IPS DF 6.9 (cell line): ENCODE measurements at places on chromosomes 1 and 21.

DNA sequence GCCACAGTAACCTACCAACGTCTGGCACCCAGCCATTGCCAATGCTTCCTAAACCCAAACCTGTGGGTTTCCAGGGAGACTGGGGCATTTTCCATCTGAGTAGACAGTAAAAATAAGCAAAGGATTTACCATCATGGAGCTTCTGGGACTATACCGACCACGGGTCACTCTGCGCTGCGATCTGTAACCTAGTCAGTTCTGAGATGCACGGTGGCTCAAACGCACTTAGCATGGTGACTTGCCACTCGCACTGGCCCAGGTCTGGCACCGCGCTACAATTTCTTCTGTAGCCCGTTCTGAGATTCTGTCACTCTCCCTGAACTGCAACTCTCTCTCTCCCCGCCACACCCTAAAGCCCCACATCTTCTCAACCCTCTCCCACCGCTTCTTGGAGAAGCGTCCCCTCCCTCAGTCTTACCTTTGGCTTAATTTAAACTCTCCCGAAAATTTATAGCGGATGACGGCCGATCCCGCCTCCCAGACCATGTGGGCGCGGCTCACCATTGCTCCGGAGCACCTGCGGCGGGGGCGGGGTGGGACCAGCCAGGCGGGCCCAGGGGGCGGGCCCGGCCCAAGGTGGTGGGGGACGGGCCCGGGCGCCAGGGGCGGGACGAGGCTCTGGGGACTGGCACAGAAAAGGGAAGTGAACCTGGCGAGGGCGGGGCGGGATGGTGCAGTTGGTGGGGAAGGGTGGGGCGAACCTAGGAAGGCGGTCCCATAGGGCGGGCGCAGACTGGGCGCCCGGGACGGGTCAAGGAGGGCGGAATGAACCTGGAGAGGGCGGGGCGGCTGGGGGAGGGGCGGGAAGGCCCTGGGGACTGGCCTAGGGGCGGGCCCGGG lies 493 bp upstream of the MAP3K21 start:
- DNase-seq, result peak; percentile 86

- DNase-seq, result no peak
Measured at GRCh38 chr21:34126269-34126668, 52.9 kb downstream of the MRPS6 start.

DNA sequence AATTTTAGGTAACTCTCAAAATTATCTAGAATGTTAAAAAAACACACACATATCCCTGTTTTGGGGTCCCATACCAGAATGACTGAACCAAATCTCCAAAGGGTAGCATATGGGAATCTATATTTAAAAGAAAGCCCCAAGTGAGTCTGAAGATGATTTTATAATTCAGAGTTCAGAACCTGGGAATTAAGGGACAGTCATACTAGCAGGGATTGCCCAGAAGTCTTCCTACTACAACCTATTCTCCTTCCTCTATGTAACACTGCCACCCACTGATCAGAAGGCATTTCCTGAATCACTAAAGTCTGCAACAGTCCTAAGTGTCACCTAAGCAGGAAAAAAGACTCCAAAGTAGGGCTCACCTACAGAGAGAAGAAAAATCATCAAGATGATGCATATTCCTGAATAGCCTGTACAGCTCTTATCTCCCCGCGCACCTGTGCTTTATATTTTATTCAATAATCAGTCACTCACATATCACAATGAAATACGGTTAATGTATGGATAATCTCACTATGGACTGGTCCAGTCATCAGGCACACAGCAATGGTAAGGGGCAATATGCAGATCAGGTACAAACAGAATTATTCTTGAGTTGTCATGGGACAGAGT lies 4.9 kb downstream of the RGS1 start:
- DNase-seq, result no peak

DNA sequence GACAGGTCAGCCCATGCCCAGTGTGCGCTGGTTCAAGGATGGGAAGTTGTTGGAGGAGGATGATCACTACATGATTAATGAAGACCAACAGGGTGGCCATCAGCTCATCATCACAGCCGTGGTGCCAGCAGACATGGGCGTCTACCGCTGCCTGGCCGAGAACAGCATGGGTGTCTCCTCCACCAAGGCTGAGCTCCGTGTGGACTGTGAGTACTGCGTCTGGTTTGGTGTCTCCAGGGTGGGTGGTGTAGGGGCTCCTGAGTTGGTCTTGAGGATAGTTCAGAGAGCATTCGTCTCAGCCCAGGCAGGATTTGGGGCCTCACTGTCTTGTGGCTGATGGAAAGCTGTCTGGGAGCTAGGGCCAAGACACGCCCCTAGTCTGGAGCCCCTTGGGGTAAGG lies 83.2 kb downstream of the TRIM11 start:
- DNase-seq, result no peak

- peak; percentile 83 for DNase-seq
Measured at GRCh38 chr1:58006421-58007046, 540.0 kb downstream of the OMA1 start.

- no peak for DNase-seq
Measured at GRCh38 chr1:9128520-9129265, at the start of gene GPR157. TSS of gene GPR157 (minus strand) at chr1:9129102. CDS start at chr1:9129027, 75 bp downstream.

DNA sequence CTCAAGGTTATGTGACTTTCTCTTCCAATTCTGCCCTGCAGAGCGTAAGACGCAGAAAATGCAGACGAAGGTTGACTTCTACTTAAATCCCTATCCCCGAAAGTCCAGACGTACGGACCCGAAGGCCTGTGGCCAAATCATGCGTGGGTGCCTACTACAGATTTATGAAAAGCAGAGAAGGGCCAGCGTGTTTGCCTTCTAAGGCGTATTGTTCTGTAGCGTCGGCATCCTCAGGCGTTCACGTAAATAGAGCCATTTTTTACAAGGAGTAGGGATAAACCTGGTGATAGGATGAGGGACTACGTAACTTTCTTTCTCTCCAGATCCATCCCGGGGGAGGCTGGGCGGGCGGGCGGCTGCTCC lies 222 bp upstream of the GIPC2 start:
- DNase-seq, result no peak

- DNase-seq, result no peak
Measured at GRCh38 chr1:178531887-178532286, 19.0 kb downstream of the TEX35 start.

DNA sequence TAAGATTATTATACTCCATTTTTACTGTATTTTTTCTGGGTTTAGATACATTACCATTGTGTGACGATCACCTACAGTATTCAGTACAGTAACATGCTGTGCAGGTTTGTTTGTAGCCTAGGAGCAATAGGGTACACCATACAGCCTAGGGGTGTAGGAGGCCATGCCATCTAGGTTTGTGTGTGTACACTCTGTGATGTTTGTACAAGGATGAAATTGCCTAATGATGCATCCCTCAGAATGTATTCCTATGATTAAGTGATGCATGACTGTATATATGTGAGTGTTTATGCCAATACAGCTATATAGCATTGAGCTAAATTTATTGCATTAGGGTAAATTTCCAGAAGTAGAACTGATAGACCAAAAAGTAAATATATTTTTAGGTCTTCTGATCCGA lies 23.3 kb downstream of the TUFT1 start:
- no peak for DNase-seq

- DNase-seq, result no peak
Measured at GRCh38 chr1:177686933-177687332, 282.9 kb downstream of the SEC16B start.

DNA sequence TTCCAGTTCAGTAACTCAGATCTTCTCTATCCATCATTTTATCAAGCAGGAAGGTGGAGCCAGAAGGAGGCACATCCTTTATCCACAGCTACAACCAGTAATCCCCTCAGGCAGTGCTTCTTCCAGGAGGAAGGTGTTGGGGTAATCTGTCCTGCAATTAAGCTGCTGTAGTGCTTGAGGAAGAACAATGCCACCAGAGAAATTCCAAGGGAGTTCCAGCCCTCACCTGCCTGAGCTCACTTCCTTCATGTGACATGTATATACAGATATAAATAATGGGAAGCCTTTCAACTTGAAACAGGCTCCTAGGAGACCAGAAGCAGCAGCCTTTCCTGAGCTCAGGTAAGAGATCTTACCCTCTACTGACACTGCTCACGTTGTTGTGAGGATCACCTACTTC lies 2.2 kb upstream of the IL20 start:
- no peak for DNase-seq

DNA sequence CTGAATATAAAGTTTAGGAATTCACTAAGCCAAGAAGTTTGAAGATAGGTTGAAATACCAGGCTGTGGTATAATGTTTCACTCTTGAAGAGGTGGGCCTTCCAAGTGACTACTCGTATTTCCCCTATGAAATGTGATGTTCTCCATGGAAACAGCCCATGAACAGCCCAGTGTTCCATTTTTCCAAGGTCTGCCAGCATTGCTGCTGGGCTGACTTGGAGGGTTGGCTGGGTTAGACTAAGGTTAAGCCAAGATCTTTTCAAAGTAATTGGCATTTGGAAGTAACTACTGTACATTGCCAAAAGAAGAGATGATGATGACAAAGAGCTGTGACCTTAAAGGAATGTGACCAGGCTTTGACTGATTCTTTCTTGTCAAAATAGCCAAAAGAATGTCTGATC lies 73.8 kb downstream of the RPE65 start:
- DNase-seq, result no peak

GRCh38 chr1:27548858-27549719 lies 54.9 kb downstream of the AHDC1 start:
- DNase-seq, result no peak

- no peak for DNase-seq
Measured at GRCh38 chr1:155773221-155773620, 83.8 kb downstream of the GON4L start.

GRCh38 chr1:22777388-22778057 lies 66.9 kb downstream of the EPHB2 start:
- DNase-seq, result no peak

DNA sequence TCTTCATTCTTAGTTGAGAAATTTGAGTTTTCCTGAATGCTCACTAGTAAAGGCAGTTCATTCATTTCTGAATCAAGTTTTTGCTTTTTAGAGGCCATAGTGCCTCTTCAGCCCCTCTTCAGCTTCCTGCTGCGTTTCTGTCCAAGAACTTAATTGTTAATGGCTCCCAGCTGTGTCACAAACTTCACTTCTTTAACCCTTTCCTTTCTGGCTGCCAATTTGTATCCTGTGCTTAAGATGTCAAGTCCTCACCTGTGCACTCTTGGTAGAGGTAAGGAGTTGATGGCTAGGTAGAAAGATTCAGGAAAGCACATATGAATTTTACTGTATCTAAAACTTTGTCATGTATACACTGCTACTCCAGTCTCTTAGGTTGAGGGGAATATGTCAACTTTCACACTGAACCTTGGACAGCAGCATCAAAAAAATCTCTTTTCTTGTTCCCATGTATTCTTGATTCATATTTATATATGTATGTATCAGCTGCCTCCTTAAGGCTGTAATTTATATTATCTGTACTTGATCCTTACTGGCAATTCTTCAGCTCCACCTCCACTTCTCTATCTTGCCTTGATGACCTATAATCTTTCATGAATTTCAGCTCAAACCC lies 612.8 kb downstream of the LMO4 start:
- DNase-seq, result peak; percentile 37

DNA sequence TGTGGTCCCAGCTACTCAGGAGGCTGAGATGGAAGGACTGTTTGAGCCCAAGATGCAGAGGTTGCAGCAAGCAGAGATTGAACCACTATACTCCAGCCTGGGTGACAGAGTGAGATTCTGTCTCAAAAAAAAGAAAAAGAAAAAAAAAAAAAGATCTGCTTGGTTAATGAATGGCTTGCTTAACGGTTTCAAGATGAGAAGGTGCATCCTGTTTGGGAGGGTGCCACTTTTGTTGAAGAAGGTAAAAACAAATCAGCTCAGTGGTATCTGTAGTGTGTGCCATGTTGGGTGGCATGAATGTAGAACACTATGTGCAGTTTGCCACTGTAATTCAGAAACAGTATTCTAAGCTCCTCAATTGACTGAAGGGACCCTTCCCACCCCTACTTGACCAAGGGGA lies 94.9 kb upstream of the ETV3 start:
- no peak for DNase-seq

- DNase-seq, result no peak
Measured at GRCh38 chr1:28507247-28507645, 1.4 kb downstream of the RCC1 start.

DNA sequence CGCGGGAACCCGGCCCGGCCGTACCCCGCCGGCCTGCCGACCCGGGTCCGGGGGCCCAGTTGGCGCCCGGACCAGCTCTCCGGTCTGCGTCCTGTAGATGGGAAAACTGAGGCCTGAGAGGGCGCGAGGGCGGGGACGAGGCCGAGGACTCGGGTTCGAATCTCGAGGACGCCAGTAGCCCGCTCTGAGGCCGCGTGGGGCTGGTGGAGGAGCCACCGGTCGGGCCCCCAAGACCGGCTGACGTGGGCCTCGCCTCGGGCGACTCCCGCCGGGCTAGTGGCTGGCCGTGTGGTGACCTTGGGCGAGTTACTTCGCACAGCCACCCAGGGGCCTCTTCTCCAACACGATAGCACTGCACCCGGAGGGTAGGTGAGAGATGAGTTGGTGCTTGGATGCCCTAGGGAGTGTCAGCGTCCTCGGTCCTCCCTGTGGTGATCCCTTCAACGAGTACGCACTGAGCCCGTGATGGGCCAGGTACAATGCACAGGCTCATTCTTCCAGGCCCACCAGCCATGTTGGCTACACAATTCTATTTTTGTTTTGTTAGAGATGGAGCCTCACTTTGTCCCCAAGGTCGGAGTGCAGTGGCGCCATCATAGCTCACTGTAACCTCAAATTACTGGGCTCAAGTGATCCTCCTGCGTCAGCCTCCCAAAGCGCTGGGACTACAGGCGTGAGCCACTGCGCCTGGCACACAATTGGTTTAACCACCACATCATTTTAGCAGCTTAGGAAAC lies 404 bp upstream of the SCMH1 start:
- no peak for DNase-seq

- no peak for DNase-seq
Measured at GRCh38 chr1:101055623-101056022, 30.0 kb upstream of the DPH5 start.

- DNase-seq, result no peak
Measured at GRCh38 chr1:112704391-112704933, 2.5 kb downstream of the RHOC start.

DNA sequence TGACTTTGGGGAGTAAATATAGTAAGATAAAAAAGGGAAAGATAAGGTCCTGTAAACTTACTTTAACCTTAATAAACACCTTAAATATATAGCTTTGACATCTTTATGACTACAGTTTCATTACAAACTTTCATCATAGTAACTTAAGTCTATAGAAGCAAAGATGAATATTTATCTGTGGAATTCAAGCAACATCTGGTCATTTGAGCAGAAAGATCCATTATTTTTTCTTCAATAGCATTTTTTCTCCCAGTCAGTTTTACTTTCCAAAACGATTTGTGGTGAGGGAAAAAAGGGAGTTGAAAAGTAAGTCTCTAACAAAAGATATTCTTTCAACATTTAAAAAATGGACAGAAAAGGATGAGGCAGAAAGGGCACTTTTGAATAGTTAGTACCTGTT lies 69.0 kb downstream of the HMCN1 start:
- DNase-seq, result no peak
